ENCODE measurements at places on chromosomes 12 and 14. TPM values are rescaled to one million over a fixed set of nuclear protein-coding genes. Genes with fewer than 3 reads are reported as not detected.

Gene CCDC177
- polyA plus RNA-seq, result not detected

DNA sequence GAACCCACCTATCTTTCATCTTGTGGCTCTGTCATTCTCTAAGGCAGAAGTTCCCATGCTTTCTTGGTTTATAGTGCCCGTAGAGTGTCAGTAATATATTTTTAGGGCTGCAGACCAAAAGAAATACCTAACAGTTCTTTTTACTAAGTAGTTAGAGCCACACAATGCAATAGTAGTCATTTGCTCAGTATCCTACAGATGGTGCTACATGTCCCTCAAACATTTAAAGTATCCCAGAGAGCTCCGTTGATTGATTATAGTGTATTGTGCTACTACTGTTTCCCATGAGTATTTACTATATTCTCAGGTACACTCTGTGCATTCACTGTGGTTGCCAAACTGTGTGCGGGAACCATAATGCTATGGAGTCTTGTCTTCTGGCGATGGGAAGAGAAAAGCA is 4.7 kb upstream of the PLBD1 start:
- no peak for DNase-seq

DNA sequence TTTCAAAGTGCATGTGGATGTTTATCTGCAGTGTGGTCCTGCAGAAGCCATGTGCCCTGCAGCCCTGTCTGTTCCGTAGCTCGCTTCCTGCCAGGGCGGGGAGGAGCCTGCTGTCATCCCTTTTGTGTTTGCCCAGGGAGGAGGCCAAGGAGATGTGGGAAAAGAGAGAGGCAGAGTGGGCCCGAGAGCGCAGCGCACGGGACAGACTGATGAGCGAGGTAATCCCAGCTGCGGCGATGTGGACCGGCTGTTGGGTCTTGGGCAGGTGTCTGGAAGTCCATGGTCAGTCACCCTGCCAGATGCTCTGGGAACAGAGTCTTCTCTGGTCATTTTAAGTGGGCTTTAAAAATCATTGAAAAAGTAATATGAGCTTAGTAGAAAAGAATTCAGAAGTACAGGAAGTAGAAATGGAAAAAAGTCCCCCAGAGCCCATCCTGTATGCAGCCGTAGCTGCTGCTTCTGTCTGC is 12.8 kb downstream of the TCHP start:
- no peak for DNase-seq

GRCh38 chr12:98456576-98457573 is 58.5 kb upstream of the TMPO start:
- no peak for DNase-seq

Gene PSMA6
- 214 TPM for polyA plus RNA-seq

GRCh38 chr12:10409392-10409791 is at the start of gene KLRC4:
Gene KLRC4, minus strand, starts transcription at chr12:10409757. Its CDS starts 182 bp downstream, at chr12:10409575.
- no peak for DNase-seq

Gene KRT81
- not detected for polyA plus RNA-seq

DNA sequence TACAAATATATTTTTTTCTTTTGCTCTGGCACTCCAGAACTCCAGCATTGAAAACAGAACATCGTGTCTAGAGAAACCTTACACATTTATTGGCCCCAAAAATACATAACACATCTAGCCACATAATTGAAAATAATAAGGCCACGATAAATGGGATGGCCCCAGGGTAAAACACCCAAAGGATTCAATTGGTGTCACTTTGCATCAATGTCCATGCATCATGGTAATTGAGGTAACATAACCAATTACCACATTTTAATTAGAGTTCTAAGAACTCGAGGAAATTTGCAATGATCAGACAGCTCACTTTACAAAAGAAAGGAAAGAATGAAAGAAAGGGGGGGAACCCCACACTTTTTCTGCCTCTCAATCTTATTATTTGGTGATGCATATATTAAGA is 151.8 kb upstream of the NPAS3 start:
- DNase-seq, result no peak

Gene STX2
- polyA plus RNA-seq, result 14.6 TPM

Gene PLA2G1B
- polyA plus RNA-seq, result not detected

Data from forelimb muscle (tissue), 1 donor.